Fibroblast of the aortic adventitia (primary cell): ENCODE measurements at places on chromosomes 1 and 21. TPM values are rescaled to one million over a fixed set of nuclear protein-coding genes. Genes with fewer than 3 reads are reported as not detected.

DNA sequence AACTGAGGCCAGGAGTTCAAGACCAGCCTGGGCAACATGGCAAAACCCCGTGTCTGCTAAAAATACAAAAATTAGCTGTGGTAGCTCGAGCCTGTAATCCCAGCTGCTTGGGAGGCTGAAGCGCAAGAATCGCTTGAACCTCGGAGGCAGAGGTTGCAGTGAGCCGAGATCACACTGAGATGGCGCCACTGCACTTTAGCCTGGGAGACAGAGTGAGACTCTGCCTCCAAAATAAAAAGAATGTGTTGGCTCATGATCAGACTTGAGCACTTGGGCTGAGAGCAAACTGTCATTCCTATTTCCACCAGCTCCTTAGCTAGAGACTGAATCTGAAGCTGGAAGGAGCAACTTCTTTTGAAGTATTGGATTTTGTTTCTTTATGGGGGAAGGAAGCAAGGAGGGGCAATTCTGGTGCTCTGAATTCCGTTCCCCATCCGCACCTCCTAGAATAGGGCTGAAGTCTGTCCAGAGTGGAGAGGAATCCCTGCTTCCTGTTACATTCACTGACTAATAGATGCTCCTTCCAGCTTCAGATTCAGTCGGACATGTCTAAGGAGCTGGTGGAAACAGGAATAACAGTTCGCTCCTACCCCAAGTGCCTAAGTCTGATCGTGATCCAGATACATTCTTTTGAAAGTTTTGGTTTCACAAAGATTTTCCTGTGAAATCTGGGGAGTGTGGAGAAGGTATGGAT is 3.8 kb downstream of the ZNF672 start:
- DNase-seq: peak; percentile 83

DNA sequence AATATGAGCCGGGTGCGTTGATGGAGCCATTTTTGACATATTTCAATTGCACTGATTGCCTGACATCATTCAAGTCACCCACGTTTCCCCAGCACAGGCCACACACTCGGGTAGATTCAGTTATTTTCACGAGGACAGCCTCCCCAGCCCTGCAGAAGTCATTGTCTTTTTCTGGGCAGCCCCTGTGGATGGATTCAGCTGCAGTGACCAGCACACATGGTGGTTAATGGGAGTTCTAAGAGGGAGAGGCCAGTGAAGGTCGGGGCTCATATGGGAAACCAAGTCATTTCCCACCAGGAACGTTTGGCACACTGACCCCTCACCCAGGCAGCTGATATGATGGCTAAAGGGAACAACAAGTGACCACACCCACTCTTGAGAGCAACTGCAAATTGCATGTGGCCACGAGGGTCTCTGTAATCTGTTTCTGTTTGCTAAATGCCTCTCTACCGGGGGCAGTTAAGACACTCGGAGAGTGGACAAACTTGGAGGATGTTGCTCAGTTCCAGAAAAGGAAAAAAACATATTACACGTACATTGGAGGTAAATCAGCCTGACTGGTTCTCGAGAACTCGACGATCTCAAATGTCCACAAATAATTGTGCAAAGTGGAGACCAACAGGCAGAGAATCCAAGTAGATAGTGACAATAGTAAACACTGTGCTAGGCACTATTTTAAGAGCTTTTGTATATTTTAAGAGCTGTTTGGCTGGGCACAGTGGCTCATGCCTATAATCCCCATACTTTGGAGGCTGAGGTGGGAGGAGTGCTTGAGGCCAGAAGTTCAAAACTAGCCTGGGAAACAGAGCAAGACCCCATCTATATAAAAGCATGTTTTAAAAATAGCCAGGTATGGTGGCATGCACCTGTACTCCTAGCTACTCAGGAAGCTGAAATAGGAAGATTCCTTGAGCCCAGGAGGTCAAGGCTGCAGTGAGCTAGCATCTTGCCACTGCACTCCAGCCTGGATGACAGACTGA is 167.2 kb upstream of the IRF2BP2 start:
- no peak for DNase-seq

GRCh38 chr21:39952265-39952664 is 85.0 kb downstream of the PCP4 start:
- DNase-seq: no peak

DNA sequence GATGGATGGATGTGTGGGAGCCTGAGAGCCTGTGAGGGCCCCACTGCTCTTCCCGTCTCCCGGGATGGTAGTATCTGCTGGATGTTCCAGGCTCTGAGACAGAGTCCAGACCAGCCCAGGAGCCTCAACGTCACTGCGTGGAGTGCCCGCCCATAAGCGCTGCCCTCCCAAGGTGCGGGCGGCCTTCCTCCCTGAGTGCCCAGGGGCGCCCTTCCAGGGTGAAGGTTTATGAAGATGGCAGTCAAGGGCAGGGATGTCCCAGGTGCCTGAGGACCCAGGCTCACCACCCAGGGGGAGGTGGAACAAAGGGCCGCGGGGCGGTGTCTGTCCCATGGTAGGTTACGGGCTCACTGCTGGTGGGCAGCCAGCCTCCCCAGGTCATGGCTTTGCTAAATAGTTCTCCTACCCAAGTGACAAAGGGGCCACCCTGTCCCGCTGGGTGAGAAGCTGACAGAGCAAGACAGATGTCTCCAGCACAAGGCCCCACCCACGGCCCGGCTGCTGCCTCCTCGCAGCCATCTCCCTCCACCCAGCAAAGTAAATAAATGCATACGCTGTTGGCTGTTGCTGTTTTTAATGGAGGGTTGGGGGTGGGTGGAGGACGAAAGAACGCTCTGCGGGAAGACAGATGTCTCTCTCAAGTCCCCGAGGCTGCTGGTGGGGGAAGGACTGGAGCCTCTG is 9.0 kb upstream of the GPR153 start:
- no peak for DNase-seq

DNA sequence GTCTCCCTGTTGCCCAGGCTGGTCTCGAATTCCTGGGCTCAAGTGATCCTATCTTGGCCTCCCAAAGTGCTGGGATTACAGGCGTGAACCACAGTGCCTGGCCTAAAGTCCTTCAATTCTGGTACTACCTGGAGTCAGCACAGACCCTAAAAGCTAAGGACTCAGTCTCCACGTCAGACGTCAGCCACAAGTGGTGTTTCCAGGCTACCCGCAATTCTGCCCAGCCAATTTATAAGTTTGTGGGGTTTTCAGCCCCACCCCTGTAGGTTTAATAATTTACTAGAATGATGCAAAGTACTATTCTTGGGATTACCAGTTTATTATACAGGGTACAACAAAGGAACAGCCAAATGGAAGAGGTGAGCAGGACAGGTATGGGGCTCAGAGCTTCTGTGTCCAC is 10.6 kb upstream of the DIP2A start:
- no peak for DNase-seq

DNA sequence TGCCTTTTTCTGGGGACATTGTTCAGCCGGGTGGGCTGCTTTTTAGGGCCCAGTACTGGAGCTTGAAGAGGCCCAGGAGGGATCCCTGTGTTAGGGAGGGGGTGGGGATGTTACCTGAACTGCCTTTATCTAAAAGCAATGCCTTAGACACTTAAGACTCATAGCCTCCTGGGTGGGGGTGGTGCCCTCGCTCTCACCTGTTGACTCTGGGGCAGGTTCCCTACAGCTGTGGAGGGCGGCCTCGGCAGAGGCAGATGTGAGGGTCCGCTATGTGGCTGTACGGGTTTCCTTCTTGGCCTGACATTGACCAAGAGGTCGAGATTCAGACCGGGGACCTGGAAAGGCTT is 716 bp downstream of the INAVA start:
- DNase-seq: no peak

The PGLYRP3 gene
- total RNA-seq: not detected in 2 replicates

The SRSF10 gene
- total RNA-seq: 86.4 and 127 TPM in 2 replicates

The TMEM240 gene
- total RNA-seq: 0.82 and 3.6 TPM in 2 replicates

The STXBP3 gene
- 45.0 and 78.7 TPM in 2 replicates for total RNA-seq
